ENCODE measurements at places on chromosomes 2 and 18.

- no peak for DNase-seq
Observed at GRCh38 chr2:72292433-72292832, 144.8 kb upstream of the CYP26B1 start.

- no peak for DNase-seq
Observed at GRCh38 chr2:8501061-8501720, 180.7 kb upstream of the ID2 start.

- DNase-seq: no peak
Observed at GRCh38 chr2:171293661-171294060, 133.0 kb upstream of the TLK1 start.

GRCh38 chr18:56890632-56891031 is 239.5 kb downstream of the WDR7 start:
- DNase-seq: no peak

- DNase-seq: no peak
Observed at GRCh38 chr2:73963385-73964120, 21.2 kb upstream of the TET3 start.

DNA sequence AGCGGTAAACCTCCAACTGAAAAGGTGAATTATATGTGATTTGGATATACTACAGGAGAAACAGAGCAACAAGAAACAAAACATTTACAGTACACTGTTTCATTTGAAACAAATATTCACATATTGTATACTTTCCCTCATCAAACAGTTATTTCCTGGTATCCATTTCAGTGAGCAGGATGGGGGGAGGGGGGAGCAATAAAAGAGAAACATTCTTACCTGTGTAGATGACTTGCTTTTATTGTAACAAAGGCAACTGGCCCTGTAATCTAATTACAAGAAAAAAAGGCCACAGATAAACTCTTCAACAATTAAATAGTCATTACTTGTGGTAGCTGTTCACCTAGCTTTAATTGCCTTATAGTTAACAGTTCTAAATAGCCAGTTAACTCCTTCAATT is 3.9 kb upstream of the PPP1CB start:
- no peak for DNase-seq

- DNase-seq: no peak
Observed at GRCh38 chr2:217929757-217930707, 72.8 kb downstream of the TNS1 start.

DNA sequence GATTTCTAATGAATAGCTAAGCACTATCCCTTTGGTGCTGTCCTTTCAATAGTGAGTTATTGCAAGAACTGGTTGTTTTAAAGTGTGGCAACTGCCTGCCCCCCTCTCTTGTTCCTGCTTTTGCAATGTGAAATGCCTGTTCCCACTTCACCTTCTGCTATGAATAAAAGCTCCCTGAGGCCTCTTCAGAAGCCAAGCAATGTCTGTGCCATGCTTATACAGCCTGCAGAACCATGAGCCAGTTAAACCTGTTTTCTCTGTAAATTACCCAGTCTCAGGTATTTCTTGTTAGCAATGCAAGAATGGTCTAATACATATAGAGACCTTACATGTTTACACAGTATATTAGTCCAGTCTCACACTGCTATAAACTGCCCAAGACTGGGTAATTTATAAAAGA is 15.0 kb upstream of the METTL21A start:
- DNase-seq: no peak

DNA sequence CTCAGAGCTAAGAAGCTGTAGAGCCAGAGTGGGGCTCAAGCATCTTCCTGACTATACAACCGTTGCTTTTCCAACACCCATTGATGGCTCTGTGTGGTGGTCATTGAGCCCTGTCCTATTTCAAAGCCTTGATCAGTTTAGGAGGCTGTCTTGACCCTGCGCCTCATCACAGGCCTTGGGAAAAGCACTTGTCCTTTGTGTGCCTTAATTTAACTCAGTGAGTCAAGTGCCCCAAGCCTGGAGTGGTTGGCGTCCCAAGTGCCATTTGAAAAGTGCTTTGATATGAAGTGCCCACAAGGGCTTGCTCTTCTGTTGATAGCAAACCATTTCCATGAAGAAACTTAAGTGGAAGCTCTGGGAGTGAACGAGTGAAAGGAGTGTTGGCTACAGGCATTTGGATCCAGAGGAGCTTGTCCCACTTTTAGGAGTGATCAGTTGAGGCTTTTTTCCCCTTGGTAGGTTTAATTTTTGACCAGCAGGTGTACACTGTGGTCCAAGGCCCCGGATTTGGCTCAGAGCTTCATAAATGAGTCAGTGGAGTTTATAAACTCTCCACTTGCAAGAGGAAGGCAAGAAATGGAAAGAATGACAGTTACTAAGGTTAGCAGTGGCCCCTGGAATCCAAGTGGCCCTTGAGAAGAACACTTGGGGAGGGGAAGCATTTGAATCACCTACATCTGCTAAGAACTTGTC is 50.3 kb downstream of the ACTR2 start:
- DNase-seq: peak; percentile 17

DNA sequence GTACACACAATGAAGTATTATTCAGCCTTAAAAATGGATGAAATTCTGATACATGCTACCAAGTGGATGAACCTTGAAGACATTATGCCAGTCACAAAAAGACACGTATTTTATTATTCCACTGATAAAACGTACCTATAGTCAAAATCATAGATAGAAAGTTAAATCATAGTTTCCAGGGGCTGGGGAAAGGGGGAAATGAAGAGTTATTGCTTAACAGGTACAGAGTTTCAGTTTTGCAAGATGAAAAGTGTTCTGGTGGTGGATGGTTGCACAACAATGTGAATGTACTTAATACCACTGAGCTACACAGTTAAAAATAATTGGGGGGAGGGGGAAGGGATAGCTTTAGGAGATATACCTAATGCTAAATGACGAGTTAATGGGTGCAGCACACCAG is 279.0 kb upstream of the STON1 start:
- no peak for DNase-seq

- no peak for DNase-seq
Observed at GRCh38 chr2:226995625-226996041, 159.8 kb downstream of the RHBDD1 start.

DNA sequence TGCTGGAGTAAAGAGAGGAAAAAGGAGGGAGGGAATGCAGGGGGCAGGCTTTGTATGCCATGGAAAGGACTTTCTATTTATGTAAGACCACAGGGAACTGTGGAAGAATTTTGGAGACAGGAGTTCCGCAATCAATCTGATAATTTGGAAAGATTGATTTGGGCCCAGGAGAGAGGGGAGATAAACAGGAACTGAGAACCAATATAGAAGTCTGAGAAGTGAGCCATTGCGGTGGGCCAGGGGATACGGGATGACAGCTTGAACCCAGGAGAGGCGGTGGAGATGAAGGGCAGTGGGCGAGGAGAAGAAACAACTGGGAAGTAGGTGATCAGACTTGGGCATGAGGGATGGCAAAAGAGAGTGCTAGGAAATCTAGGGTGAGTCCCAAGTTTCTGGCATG is 23.7 kb downstream of the RASGRP3 start:
- no peak for DNase-seq

DNA sequence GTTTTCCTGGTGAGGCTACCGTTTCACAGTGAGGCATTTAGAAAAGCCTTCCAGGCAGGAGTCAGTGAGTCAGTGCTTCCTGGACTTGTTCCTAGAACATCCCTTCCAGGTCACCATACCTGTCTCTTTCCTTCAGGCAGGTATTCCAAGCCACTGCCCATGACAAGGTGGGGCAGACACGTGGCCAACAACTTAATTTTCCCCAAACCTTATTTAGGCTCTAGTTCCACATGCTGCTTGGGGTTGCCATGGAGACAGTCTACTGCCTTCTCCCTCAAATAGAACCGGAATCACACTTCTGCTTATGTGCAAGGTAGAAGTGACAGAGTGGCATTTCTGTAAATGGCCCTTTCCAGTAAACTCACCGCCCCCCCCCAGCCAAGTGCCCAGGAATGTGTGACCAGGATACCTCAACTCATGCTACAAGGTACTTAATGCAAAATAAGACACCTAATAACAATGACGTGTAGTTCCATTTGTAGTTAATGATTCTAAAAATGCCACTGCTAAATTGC is 258.3 kb downstream of the PRKCE start:
- DNase-seq: no peak

DNA sequence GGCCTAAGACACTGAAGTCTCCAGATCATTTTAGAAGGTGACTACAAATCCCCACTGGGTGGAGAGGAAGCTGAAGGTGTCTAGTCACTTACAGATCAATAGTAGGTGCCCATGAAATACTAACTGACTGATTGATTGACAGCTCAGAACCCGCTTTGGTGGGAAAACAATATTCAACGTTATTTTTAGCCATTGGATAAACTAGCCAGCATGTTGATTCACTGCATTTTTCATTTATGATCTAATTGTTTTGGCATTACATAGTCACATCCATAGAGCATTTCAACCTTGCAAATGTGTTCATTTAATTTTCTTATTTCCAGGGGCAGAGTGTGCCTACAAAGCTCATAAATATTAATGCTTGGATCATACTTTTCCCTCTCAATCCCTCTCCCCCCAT is 162.3 kb downstream of the MREG start:
- no peak for DNase-seq

DNA sequence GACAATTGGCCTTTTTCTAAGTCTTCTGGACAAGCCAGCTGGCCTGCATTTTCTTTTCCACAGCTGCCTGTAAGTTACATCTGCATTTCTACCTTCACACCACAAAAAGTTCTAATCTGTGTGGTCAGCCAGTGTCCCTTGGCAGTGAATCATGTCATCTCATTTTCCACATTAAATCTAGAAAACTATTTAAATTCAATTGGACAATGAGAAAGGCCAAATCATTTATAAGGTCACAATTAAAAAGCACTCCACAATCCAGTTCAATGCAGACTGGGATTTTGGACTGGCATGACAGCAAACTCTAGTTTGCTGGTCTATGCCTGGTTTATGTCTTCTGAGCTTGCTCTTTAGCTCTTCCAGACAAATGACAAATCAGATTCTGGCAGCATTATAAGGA is 494.2 kb upstream of the SPHKAP start:
- DNase-seq: no peak

- no peak for DNase-seq
Observed at GRCh38 chr2:165198181-165198580, 5.7 kb downstream of the SCN3A start.

GRCh38 chr2:61536180-61536571 is 2.0 kb downstream of the XPO1 start:
- DNase-seq: no peak

DNA sequence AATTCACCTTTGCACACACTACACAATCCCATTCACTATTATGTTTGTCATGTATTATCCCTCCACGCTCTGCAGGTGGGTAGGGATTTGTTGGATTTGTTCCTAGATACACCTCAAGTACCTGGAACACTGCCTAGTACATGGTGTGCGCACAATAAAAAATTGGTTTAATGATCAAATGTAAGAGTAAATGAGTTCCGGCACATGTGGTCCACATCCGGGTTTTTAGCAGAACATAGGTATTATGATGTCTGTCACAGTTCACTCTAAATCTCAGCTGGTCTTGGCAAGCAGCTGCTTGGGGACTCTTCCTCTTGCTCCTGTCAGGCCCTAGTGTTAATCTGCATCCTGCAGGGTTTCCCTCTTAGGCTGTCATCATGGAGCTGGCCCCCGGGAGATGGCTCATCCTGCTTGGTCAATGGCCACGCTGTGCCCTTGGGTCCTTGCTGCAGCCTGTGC is 21.8 kb upstream of the IL1R1 start:
- no peak for DNase-seq

- peak; percentile 85 for DNase-seq
Observed at GRCh38 chr2:3189076-3189591, 188.5 kb downstream of the EIPR1 start.

- no peak for DNase-seq
Observed at GRCh38 chr2:49687918-49688317, 533.6 kb upstream of the FSHR start.

- DNase-seq: no peak
Observed at GRCh38 chr18:48376406-48376805, 32.8 kb downstream of the ZBTB7C start.

- no peak for DNase-seq
Observed at GRCh38 chr2:67670747-67671183, 273.6 kb downstream of the ETAA1 start.

- no peak for DNase-seq
Observed at GRCh38 chr18:55079481-55080355, 120.5 kb upstream of the CCDC68 start.

DNA sequence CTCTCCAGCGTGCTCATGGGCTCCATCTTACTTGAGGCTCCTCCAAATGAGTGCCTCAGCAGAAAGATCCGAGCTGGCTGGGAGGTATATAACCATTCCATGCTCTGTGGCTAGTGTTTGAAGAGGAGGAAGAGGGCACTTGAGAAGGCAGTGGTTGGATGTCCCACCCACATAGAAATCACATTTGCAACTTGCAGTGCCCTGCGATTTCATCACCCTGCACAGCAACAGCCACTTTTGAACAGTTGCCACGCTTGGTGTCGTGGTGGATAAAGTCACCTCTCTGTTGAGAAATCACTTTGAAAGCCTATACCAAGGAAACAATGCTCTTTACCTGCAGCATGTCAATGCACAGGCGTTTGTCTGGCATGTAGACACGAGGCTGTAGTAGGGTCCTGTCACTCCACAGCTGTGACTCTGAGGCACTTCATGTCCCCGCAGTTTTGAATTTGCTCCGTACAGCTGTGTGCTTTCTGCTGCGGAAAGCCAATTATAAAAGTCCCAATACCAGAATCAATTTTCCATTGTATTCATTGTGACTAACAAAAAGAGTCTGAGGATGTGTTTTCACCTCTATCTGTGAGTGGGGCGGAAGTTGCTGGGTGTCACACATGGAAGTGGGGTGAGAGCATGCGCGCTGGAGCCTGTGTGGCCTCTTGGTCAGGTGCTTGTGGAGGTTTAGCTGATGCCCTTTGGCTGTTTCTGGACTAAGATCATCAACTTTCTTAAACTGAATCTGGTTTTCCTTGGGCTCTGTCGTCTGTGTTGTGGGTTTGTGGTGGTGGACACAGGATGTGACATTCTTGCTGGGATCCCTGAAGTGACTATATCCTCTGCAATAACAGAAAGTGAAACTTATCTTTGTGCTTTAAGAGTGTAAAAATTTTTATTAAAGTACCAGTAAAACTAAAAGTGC is 2.8 kb downstream of the CNDP2 start:
- peak; percentile 27 for DNase-seq

- DNase-seq: no peak
Observed at GRCh38 chr2:217803653-217803960, 199.2 kb downstream of the TNS1 start.

GRCh38 chr2:232204457-232204931 is 174.1 kb upstream of the ALPP start:
- DNase-seq: no peak

- no peak for DNase-seq
Observed at GRCh38 chr2:75666911-75667310, 20.3 kb downstream of the MRPL19 start.

DNA sequence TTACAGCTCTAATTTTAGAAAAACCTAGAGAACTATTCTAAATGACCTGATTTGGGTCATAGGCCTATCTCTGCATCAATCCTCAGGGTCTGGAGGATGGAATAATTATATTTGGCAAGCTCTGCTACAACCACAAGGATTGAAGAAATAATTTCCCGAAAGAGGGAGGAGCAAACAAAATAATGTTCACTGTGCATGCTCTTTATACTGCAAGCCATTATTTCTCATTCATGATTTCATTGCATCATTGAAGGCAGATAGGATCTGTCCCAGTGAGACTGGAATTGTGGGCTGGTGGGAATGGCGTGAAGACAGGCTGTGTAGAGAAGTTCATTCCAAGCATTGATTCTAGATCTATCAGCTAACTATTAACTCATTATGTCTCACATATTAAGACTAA is 12.7 kb upstream of the MAPRE2 start:
- no peak for DNase-seq

GRCh38 chr2:151616760-151617339 is 117.4 kb downstream of the NEB start:
- DNase-seq: no peak

- no peak for DNase-seq
Observed at GRCh38 chr18:62505669-62506494, 16.9 kb upstream of the ZCCHC2 start.
